ENCODE measurements at places on chromosomes 6 and 20.

GRCh38 chr6:72374857-72375256, 247.0 kb upstream of the KCNQ5 start:
- no peak for DNase-seq

DNA sequence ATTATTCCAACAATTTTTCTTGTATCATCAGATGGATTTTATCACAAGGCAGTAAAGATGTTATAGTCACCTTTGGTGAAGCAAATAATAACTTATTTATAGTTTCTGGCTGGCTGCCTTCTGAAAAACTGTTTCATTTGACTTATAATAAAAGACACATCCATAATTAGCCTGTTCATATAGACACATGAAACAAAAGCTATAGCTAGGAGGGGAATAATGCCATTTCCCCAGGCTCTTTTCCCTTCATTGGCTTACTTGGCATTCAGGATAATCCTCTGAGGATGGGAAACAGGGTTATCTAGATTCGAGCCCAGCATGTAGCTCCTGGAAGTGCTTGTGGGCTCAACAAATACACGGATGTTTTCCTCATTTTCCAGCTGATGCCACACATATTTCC, 17.5 kb downstream of the MMP24 start:
- DNase-seq: no peak

DNA sequence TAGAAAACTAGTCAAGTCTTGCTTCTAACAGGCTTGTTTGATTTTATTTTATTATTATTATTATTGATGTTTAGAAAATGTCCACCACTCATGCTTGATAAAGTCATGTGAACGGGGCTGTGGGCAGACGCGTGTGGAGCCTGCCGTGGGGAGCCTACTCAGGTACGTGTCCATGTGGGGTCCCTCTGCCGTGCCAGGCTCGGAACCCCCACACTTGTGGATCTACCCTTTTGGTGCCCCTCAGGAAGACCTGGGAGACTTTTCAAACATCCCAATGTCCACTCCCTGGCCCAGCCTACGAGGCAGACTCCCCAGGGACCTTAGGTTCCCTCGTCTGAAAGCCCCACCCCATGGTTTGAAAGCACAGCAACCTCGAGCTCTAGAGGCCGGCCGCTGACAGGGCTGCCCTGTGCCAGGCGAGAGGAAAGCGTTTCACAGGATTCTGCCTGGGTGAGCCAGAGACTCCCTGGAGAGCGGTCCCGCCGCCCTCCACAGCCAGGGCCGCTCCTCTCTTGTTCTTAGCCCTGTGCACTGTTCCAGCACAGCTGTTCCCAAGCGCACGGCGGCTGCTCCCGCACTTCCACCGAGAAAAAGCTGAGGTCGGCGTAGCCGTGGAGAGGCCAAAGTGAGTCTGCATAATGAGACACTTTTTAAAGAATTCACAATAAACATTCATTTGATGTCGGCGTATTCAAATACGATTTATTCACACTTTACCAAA, 249.7 kb downstream of the TTLL2 start:
- DNase-seq: no peak

DNA sequence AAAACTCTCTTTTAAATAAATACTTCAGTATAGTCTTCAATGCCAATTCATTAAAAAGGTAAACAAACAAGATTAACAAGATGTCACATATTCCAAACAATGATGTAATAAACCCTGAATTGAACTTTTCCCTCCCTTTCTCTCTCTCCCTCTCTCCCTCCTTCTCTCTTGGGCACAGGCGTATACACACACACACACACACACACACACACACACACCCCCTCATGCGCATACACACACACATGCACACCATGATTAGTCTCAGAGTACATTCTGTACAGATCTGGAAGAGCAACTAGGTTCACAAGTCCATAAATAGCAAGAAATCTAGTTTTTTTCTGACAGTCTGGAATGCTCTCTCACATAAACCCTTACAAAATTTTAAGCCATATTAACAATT, 128.3 kb downstream of the DST start:
- no peak for DNase-seq

DNA sequence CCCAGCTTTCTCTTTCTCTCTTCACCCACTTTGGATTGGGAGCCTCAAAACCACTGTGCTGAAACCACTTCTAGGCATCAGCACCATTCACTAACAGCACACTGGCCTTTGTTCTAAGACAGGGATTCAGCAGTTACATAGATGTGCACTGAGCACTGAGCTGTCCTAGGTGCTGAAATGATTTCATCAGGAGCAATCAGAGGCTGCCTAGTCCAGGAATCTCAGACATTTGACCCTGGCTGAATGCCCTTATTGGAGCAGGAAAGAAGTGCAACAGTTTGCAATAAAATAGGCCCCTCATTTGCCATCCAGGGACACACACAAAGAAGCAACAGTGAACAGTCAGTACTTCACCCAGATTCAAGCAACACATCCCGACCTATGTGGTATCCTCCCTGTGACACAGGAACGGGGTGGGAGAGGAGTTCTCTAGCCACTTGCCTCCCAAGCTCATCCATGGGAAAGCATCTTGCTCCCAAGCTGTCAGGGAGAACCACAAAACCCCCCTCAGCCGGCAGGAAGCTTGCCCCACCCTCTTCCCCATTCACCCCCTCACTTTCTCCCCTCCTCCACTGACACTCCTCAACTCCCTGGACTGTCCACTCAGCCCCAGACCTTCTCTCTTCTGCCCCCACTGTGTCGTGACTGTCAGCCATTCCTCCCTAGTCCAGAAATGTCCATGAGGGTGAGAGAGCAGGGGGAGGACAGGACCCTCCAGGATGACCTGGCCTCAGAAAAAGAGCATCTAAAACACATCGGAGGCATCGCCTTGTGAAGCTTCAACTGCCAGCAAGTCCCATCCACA, 304.4 kb downstream of the PREX1 start:
- DNase-seq: peak; percentile 59
